ENCODE measurements at places on chromosomes 6 and 20. TPM values are rescaled to one million over a fixed set of nuclear protein-coding genes. Genes with fewer than 3 reads are reported as not detected.

Gene PRPF6
- total RNA-seq = 54.8 TPM

Gene SLC52A3
- under 0.01 TPM for total RNA-seq

Gene SLPI
- total RNA-seq = not detected

Gene PPP2R5D
- 19.2 TPM for total RNA-seq

DNA sequence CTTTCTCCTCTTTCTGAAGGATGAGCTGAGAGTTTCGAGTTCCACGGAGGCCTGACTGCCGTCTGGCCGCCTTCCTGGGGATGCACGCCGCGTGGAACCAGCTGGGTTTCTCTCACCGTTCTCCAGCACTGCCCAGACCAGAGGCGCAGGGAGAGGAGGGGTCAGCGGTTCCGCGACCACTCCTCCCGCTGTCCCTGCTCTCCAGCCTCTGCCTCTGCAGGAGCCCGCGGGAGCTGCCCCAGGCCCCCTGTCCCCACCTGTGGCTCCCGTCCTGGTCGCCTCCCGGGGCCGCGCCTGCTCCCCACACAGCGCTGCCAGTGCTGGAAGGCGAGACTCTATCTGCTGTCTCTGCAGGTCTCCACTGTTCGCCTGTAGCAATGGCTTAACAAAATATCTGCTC lies 106.8 kb upstream of the AFDN start:
- no peak for DNase-seq

- DNase-seq = no peak
Observed at GRCh38 chr6:42958125-42958524, 2.4 kb upstream of the GNMT start.

- peak; percentile 61 for DNase-seq
Observed at GRCh38 chr20:59006864-59007664, at the start of gene CTSZ. CTSZ (minus strand) TSS chr20:59007254; CDS start chr20:59007128, 126 bp downstream.

Measured in lung microvascular endothelial cell (primary cell).